ENCODE measurements at places on chromosomes 1 and 21. TPM values are rescaled to one million over a fixed set of nuclear protein-coding genes. Genes with fewer than 3 reads are reported as not detected.

DNA sequence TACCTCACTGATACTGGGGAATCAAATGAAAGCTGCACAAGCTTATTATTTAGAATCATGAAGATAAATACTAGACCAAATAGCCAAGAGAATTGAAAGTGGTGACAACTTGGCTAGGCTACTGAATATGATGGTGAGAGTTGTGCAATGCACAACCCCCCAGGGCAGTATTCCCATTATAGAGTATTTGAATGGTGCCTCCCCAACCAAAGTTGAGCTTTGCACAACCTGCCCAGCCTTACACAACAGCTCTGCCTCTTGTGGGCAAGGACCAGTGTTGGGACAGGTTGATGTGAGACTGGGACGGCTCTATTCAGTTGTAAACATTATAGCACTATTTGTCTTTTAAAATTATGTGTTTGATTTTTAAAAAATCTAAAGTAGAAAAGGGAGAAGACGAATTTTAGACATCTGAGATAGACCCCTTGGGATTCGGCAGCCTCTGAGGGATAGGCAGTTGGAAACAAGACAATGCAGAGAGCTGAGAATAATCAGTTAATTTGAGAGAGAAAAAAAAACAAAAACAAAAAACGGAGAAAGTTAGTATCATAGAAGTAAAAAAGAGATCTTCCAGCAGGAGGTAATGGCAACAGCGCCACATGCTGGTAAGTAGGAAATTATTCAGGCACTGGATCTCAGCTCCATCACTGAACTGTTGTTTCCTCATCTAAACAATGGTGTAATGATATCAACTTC, 91.0 kb upstream of the KCNA3 start:
- DNase-seq: no peak

DNA sequence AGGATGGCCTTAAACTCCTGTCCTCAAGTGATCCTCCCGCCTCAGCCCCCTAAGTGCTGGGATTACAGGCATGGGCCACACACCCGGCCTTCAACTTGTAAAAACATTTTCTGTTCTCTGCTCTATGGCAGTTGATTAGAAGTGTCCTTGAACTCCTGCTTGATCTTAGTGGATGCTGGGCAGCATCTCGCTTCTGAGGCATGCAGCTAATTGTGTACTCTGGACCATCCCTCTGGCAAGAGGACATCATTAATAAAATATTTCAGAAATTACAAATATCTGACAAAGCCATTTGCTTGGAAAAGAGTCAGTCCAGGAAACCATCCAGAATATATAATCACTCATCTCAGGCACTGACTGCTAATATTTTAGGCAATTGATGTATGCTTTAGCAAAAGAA, 8.1 kb downstream of the NGF start:
- DNase-seq: no peak

GRCh38 chr21:20720623-20721022, 277.6 kb upstream of the NCAM2 start:
- DNase-seq: no peak

DNA sequence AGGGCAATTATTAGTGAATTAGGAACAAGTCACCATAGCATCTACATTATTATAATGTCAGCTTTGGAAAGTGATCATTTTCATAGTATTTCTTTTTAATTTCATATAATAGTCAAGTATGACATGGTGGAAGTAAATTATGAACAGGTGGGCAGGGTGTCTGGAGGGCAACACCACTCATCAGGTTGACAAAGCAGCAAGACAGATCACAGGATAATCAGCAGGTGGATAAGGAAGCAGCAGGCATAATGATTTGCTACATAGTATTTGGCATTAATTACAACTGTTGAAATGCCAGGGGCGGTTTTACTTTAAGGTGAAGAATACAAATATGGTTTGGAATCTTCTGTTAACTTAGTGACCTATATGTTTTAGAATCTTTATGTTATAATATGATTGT, 1342.2 kb downstream of the PLA2G4A start:
- DNase-seq: no peak

Gene TRNP1
- 0.84 TPM for total RNA-seq

DNA sequence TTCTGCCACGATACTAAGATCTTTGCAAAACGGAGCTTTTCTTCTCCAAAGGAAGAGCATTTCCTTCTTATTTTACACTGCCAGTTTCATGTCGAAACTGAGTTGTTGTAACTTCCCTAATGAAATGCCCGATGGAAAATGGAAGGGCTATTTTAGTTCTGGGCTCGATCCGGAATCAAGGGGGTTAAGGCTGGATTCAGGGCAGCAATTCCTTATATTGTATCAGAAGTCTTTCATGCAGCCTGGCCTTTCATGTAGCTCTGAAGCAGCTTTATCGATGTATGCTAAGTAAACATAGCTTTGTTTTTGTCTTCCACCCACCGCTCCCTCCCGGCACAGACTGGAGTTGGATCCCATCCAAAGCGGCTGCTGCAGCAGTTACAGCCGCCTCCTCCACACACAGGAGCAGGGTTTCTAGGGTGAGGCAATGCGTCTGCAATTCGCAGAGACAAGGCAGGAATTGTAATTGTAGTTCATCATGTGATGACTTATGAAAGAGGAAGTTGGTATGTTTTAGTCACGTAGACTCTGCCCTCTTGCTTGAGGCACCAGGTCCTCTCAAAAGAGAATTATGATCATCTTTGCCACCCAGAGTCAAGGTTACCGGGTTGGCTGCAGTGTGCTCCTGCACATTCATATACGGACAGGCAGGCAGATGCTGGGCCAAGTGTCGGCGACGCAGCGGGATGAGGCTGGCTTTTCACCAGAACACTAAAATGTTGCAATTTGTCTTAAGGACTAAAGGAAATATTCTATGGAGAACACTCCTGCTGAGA, 2.6 kb upstream of the IRF2BP2 start:
- peak; percentile 93 for DNase-seq

Gene IQGAP3
- 0.07 TPM for total RNA-seq

DNA sequence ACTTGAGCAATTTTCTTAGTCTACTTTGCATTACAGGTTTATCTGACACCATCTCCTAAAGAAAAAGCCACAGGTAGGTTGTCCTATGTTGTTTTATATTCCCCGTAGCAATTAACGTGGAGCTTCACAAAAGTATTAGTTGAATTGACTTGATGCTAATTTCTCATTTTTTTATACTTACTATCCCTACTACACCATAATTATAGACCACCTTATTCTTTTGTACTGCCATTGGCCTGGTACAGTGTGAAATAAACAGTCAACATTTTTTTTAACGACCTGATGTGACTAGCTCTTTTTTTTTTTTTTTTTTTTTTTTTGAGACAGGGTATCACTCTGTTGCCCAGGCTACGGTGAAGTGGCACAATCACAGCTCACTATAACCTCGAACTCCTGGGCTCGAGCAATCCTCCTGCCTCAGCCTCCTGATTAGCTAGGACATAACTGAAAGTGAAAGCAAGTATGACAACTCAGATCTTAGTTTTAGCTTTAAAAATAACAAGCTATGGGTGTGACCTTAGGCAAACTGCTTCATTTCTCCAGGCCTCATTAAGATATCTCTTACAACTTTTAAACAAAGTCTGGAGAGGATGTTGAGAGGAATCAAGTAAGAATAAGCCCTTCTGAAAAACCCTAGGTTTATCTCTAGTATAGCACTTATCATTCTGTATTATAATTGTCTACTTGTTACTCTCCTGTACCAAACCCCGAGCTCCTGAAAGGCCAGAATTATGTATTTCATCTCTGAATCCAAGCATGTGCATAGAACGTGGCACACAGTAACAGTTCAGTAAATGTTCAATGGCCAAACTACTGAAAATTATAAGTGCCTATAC, 49.5 kb downstream of the LUZP1 start:
- no peak for DNase-seq

GRCh38 chr1:15046487-15047165, 106.9 kb upstream of the TMEM51 start:
- peak; percentile 71 for DNase-seq

Gene TP73
- not detected for total RNA-seq

Gene SIPA1L2
- 18.5 TPM for total RNA-seq

DNA sequence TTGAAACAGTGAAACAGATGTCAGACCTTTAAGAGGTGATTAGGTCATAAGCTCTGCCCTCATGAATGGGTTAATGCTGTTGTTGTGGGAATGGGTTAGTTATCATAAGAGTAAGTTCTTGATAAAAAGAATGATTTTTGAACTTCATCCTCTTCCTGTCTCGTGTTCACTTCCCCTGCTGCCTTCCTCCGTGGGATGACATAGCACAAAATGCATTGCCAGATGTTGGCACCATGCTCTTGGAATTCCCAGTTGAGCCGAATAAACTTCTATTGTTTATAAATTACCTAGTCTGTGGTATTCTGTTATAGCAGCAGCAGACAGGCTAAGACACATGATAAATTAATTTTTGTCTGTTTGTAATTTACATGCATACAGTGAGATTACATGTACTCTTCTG, 112.0 kb upstream of the LRRC7 start:
- no peak for DNase-seq

Data from psoas muscle (tissue), 8 donors.